ENCODE measurements at places on chromosomes 5 and 9.
A peak's percentile ranks its signal among the peaks of the same experiment; 100 is the strongest.

- H3K27me3 ChIP-seq = peaks cover 50% of the 10 kb centered on the region
- peaks cover 3% of the 10 kb centered on the region for H3K4me1 ChIP-seq
Observed at GRCh38 chr9:93346231-93347112, 105.0 kb upstream of the FAM120A start.

GRCh38 chr5:135045488-135045887, 11.5 kb upstream of the PITX1 start:
- H3K27ac ChIP-seq = no peak overlapping the region
- H3K4me3 ChIP-seq = no peak overlapping the region
- H3K4me1 ChIP-seq = no peaks in the 10 kb centered on the region
- H3K27me3 ChIP-seq = peaks cover 74% of the 10 kb centered on the region
- DNase-seq = no peak

- H3K4me3 ChIP-seq = no peak overlapping the region
- no peaks in the 10 kb centered on the region for H3K36me3 ChIP-seq
- no peaks in the 10 kb centered on the region for H3K4me1 ChIP-seq
- DNase-seq = no peak
- no peak overlapping the region for H3K27ac ChIP-seq
Observed at GRCh38 chr5:53927668-53928247, 367.3 kb downstream of the NDUFS4 start.

DNA sequence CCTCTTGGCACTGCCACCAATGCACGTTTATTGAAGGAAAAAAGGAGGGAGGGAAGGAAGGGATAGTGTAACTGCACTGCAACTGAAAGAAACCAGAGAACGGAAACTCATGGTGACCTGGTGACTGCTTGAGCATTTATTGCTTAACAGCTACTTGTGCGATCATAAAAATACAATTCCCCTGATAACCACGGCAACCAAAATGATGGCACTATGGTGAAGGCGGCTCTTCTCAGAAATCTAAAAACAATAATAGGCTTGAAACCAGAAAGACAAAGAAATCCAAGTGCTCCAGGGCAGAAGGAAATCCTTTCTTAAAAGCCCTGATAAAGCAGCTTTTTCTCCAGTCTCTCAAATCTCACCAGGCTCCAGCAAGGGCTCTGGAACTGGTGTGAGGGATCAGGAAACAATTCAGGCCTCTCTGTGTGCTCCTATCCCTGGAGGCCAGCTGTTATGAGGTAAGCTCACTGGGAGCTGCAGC, 1.9 kb downstream of the FBXO10 start:
- H3K36me3 ChIP-seq = peaks cover 3% of the 10 kb centered on the region
- H3K4me3 ChIP-seq = no peak overlapping the region
- no peak for DNase-seq
- H3K27ac ChIP-seq = no peak overlapping the region
- H3K27me3 ChIP-seq = peaks cover 5% of the 10 kb centered on the region
- H3K4me1 ChIP-seq = peaks cover 20% of the 10 kb centered on the region

DNA sequence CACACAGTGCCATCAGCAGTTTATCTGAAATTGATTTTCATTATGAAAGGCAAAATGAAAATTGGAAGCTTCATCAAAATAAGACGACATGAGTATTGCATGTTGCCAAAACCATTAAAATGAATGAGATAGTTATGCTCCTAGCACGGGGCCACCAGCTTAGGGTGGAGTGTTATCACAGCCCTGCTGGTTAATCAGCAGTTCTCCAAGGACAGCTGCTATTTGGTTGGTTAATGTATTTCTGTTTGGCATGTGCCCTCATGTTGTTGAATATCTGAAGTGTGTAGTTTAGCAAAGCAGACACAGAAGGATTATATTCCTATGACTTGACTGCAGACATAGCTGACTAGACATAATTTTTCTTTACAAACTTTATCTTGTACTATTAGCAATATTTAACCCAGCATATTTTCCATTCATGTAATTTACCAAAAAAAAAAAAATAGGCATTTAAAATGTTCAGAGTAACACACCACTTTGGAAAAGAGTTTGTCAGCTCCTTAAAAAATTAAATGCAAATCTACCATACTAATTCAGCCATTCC, 98.6 kb upstream of the PIK3R1 start:
- H3K27me3 ChIP-seq = peaks cover 5% of the 10 kb centered on the region
- H3K4me1 ChIP-seq = no peaks in the 10 kb centered on the region
- DNase-seq = no peak
- no peak overlapping the region for H3K4me3 ChIP-seq
- no peaks in the 10 kb centered on the region for H3K36me3 ChIP-seq

DNA sequence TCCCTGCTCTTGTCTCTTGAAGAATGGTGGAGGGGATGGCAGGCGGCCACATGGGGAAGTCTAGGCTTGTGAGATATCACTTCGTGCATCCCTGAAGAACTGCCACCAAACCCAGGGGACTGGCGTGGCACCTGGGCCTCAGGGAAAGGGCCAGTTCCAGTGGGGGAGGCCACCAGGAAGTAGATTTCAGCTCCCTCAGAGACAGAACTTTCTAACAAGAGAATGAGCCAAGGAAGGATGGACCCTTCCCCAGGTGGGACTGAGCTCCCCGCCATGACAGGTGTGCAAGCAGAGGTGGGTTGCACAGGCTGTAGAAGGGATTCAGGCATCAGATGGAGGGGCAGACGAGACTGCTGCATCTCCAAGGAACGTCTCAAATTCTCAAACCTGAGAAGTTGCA, 193.9 kb downstream of the GABBR2 start:
- H3K4me3 ChIP-seq = no peak overlapping the region
- no peak overlapping the region for H3K27ac ChIP-seq
- peaks cover 3% of the 10 kb centered on the region for H3K27me3 ChIP-seq
- no peak for DNase-seq

DNA sequence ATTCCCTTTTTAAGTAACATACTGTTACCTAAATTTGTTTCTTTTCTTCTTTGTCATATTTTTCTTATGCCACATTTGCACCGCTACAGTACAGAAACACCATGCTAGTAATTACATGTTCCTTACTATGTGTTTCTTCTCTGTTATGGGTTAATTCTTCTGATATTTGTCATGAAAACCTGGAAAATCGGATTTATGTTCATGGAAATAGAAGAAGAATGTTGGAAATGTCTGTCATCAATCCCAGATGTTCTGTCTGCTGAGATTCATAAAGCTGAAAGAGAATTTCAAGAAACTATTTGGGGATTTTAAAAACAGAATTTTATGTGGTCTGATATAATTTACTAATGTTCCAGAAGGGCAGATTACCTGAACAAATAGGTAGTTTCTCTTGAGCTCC, 305.2 kb upstream of the NREP start:
- no peak for DNase-seq
- no peaks in the 10 kb centered on the region for H3K4me1 ChIP-seq
- no peaks in the 10 kb centered on the region for H3K36me3 ChIP-seq

DNA sequence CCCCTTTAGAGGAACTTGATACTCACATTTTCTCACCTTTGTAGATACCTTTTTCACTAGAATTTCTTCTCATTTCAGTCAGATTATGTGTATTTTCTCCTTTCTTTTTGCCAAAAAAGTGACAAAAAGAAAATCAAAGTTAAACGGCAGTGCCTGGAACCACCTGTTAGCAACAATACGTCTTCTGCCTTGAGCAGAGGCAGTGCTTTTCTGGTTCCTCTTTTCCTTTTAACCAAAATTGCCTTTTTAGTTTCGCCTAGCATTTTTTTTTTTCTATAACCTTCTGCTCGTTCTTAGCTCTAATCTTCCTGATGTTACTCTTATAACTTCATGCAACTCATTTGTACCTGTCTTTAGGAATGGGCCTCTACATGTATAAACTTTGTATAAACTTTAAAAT, 26.1 kb downstream of the SMIM32 start:
- H3K4me3 ChIP-seq = no peak overlapping the region
- no peaks in the 10 kb centered on the region for H3K27me3 ChIP-seq
- H3K4me1 ChIP-seq = no peaks in the 10 kb centered on the region
- no peak overlapping the region for H3K27ac ChIP-seq
- H3K36me3 ChIP-seq = no peaks in the 10 kb centered on the region

GRCh38 chr5:111259636-111260035, 35.5 kb downstream of the CAMK4 start:
- no peaks in the 10 kb centered on the region for H3K27me3 ChIP-seq
- peaks cover 46% of the 10 kb centered on the region for H3K36me3 ChIP-seq
- H3K4me1 ChIP-seq = peaks cover 22% of the 10 kb centered on the region
- H3K27ac ChIP-seq = no peak overlapping the region
- no peak overlapping the region for H3K4me3 ChIP-seq

GRCh38 chr9:127507751-127508648, 56.7 kb downstream of the LRSAM1 start:
- no peaks in the 10 kb centered on the region for H3K4me1 ChIP-seq
- peaks cover 15% of the 10 kb centered on the region for H3K36me3 ChIP-seq
- H3K27ac ChIP-seq = no peak overlapping the region

GRCh38 chr5:97242341-97242740, 59.3 kb upstream of the RIOK2 start:
- H3K36me3 ChIP-seq = no peaks in the 10 kb centered on the region
- no peaks in the 10 kb centered on the region for H3K4me1 ChIP-seq
- H3K27me3 ChIP-seq = no peaks in the 10 kb centered on the region
- no peak overlapping the region for H3K4me3 ChIP-seq

DNA sequence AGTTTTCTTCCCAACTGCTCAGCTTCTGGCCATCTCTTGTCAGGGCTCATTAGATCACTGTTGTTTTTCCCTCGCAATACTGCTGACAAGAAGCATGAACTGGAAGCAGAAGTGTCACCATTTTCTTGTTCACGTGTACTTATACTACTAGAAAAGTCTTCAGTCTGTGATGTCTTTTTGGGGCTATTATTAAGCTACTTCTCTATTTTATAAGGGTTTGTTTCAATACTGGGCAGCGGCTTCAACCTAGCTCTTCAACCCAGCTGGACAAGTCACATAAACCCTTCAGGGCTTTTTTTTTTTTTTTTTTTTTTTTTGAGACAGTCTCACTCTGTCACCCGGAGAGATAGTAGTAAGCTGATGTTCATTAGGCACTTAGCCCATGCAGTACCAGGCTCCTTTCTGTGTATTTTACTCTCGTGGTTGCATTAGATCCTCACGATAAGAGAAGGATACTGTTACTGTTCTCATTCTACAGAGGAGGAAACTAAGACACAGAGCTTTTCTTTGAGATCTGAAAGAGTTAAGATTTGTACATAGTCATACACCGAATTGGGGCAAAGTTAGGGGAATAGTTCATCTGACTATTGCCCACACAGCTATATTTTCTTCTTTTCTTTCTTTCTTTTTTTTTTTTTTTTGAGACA, 20.5 kb downstream of the RAPGEF1 start:
- H3K27me3 ChIP-seq = no peaks in the 10 kb centered on the region
- H3K36me3 ChIP-seq = peaks cover 57% of the 10 kb centered on the region
- no peak overlapping the region for H3K4me3 ChIP-seq
- no peak overlapping the region for H3K27ac ChIP-seq
- DNase-seq = no peak

DNA sequence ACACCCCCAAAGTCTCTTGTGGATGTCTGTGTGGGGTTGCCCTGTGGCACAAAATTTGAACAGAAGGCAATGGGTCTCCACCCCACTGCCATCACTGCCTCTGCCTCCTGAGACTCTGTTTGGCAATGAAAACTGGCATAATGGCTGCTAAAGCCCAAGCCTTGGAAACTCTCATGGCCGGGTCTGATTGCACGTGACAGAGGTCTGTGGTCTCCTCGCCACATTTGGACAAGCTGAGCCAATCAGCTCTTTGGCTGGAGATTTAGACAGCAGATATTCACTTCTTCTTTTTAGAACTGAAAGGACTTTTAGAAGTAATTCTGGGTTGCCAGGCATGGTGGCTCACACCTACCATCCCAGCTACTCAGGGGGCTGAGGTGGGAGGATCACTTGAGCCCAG, 5.5 kb downstream of the GGTA1 start:
- peaks cover 11% of the 10 kb centered on the region for H3K4me1 ChIP-seq
- no peaks in the 10 kb centered on the region for H3K36me3 ChIP-seq
- H3K4me3 ChIP-seq = no peak overlapping the region
- no peak overlapping the region for H3K27ac ChIP-seq
- peaks cover 32% of the 10 kb centered on the region for H3K27me3 ChIP-seq
- no peak for DNase-seq

- H3K27ac ChIP-seq = no peak overlapping the region
- H3K4me3 ChIP-seq = no peak overlapping the region
- DNase-seq = no peak
- no peaks in the 10 kb centered on the region for H3K36me3 ChIP-seq
- peaks cover 10% of the 10 kb centered on the region for H3K27me3 ChIP-seq
Observed at GRCh38 chr5:56977021-56977420, 25.1 kb upstream of the MIER3 start.

- no peak overlapping the region for H3K4me3 ChIP-seq
- no peaks in the 10 kb centered on the region for H3K27me3 ChIP-seq
- no peak for DNase-seq
- no peaks in the 10 kb centered on the region for H3K4me1 ChIP-seq
- H3K36me3 ChIP-seq = no peaks in the 10 kb centered on the region
Observed at GRCh38 chr9:81759680-81760215, 70.4 kb upstream of the TLE1 start.

GRCh38 chr5:59236448-59236847, 653.6 kb downstream of the RAB3C start:
- H3K4me1 ChIP-seq = peaks cover 10% of the 10 kb centered on the region
- peaks cover 55% of the 10 kb centered on the region for H3K27me3 ChIP-seq
- no peak overlapping the region for H3K27ac ChIP-seq
- H3K4me3 ChIP-seq = no peak overlapping the region
- H3K36me3 ChIP-seq = no peaks in the 10 kb centered on the region

DNA sequence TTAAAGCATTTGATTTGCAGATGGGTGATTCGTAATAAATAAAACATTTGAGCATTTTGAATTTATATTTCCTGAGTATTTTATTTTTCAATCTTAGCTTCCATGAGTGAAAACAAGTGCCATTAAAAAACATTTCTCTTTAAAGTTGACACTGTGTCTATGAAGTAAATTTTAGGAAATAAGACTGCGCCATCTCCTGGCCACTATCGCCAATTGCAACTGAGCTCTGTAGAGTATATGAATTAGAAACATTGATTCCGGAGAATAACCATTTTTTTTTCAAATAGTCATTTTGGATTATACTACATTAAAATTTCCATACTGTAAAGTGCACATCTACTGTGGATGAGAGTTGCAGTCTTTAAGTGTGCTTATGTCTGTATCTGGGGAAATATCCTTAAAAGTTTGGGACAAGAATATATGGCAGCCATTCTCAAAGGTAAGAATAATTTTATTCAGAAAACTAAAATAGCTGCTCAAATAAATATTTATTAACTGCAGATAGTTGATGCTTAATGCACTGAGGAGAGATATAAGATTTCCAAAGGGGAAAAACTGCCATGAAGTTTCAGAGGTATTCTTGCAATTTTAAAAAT, 5.9 kb downstream of the DMRTA1 start:
- H3K27ac ChIP-seq = no peak overlapping the region
- H3K4me3 ChIP-seq = no peak overlapping the region
- H3K27me3 ChIP-seq = peaks cover 44% of the 10 kb centered on the region
- DNase-seq = peak; percentile 47

GRCh38 chr5:14281746-14282181, 138.6 kb downstream of the TRIO start:
- no peaks in the 10 kb centered on the region for H3K36me3 ChIP-seq
- H3K4me3 ChIP-seq = no peak overlapping the region
- H3K27ac ChIP-seq = no peak overlapping the region
- H3K4me1 ChIP-seq = peaks cover 8% of the 10 kb centered on the region

GRCh38 chr5:92635001-92635461, 946.0 kb downstream of the NR2F1-AS1 start:
- DNase-seq = no peak
- H3K27me3 ChIP-seq = no peaks in the 10 kb centered on the region
- H3K36me3 ChIP-seq = no peaks in the 10 kb centered on the region
- no peak overlapping the region for H3K4me3 ChIP-seq
- no peak overlapping the region for H3K27ac ChIP-seq
